Right lung (tissue), 10 donors: ENCODE measurements at places on chromosomes 16 and 17.

- no peak for DNase-seq
Measured at GRCh38 chr17:81995463-81996231, 18.2 kb downstream of the ASPSCR1 start.

DNA sequence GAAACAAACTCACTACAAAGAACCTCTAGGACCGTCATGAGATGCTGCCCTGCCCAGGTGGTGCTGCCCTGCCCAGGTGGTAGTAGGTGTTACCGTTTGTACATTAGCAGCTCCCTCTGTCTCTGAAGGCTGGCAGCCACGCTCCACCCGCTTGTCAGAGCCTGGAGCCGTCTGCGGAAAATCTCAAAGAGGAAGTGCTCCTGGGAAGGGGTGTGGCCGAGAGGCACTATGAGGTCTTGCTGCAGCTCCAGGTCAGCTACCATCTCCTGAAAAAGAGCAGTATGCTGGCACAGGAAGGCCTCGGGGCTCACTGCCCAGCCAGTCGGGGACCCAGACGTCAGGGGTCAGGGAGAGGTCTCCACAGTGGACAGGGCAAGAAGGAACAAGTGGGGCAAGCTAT, 28.3 kb downstream of the ZNF276 start:
- DNase-seq: no peak

DNA sequence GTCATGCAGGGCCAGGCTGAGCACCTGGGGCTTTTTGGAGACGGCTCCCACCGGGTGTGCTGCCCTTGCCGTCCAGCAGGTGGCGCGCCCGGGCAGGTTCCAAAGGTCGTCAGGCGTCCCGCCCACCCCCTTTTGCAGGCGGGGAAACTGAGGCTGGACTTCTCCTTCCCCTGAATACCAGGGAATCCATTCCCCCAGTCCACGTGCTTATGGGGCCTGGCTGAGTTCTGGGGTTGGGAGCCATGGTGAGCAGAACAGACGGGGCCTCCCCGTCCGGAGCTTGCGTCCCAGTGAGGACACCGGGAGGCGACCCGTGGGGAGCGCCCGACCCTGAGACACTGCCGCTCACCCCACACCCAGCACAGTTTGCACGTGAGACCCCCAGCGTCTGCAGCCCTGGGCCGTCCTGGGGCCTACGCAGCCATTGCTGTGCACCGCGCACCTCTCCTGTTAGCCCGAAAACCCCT, 51.8 kb upstream of the JPH3 start:
- no peak for DNase-seq

- DNase-seq: no peak
Measured at GRCh38 chr16:47067203-47067602, 76.5 kb downstream of the NETO2 start.

- DNase-seq: no peak
Measured at GRCh38 chr17:29640413-29640812, 17.7 kb upstream of the CORO6 start.

DNA sequence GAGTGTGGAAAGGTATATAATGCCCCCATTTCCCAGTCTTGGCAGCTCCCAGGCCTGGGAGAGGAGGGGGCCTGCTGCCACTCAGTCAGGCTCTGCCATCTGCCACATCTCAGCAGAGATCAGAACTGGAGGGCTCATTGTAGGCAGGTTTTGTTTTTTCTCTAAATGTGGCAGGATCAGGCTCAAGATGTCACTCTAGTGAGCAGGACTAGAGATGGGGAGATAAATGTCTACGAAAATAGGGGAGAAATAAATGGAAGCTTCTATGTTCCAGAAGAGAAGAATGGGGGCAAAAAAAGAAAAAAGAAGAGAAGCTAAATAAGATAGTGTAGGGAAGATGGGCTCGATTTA, 13.9 kb downstream of the NXPH3 start:
- DNase-seq: no peak

- DNase-seq: no peak
Measured at GRCh38 chr16:20942256-20942655, 41.7 kb downstream of the LYRM1 start.

GRCh38 chr17:65070620-65071019, 14.1 kb upstream of the GNA13 start:
- no peak for DNase-seq

- peak; percentile 62 for DNase-seq
Measured at GRCh38 chr17:78442648-78443218, 64.3 kb downstream of the PGS1 start.

GRCh38 chr16:84754956-84755672, 55.3 kb downstream of the USP10 start:
- DNase-seq: no peak

GRCh38 chr17:72984145-72984925, 108.2 kb downstream of the SLC39A11 start:
- no peak for DNase-seq

DNA sequence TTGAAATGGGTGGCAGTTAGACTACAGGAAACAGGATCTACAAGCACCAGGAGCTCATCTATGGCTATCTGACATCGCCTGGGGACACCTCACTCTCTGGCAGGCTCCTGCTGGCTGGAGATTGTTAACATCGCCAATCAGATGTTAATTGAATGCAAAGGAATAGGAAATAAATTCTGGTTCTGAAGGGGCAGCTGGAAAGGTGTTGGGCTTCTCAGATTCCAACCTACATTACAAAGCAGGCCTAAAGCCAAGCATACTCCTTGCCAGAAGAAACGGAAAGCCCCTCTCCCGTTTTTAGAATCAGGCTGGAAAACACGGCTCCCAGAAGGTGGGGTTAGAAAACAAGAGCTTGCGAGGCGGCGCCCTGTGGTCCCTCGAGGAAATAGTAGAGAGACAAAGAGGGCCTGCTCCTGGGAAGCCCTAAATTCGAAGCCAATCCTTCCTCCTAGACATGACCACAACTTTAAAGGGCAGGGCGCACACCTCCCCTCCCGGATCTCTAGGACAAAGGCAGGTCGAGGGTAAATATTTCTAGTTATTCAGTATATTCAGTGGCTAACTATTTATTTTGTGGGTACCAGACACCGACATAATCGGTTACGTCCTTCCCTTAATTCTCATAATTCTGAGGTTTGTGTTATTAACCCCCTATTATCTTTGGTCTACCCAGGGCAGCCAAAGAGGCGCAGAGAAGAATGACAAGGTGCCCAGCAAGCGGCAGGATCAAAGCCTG, 763 bp upstream of the TOM1L1 start:
- peak; percentile 13 for DNase-seq

DNA sequence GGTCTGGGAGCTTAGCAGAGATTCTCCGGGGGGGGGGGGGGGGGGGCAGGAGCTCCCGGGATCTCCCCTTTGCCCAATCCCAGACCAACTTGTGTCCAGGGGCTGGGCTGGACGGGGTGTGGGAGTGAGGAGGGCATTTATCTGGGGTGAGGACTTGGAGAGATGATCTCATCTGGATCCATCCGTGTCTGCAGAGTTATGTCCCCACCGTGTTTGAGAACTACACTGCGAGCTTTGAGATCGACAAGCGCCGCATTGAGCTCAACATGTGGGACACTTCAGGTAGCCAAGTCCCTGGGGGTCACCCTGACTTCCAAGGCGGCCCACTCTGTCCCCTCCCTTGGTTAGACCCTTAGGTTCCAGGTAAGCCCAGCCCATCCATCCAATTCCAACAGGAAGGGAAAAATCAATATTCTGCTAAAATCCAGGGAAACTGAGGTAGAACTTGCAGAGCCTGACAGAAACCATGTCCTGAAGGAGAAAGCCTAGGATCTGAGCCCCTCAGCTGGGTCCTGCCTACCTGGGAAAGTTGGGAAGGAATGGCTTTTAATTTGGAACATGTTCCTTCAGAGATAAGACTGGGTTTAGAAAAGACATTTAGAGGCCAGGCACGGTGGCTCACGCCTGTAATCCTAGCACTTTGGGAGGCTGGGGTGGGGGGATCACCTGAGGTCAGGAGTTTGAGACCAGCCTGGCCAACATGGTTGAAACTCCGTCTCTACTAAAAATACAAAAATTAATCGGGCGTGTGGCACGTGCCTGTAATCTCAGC, 921 bp downstream of the RND2 start:
- DNase-seq: no peak

- no peak for DNase-seq
Measured at GRCh38 chr17:15479703-15480102, 12.3 kb upstream of the CDRT4 start.

GRCh38 chr17:37830151-37830993, 85.5 kb upstream of the HNF1B start:
- no peak for DNase-seq

GRCh38 chr17:83110735-83111134, 31.3 kb downstream of the METRNL start:
- DNase-seq: no peak

GRCh38 chr17:81508639-81509206, 3.9 kb downstream of the ACTG1 start:
- no peak for DNase-seq

GRCh38 chr17:5610956-5611355, 26.6 kb upstream of the NLRP1 start:
- DNase-seq: no peak

GRCh38 chr16:75121949-75122568, 5.5 kb upstream of the LDHD start:
- DNase-seq: no peak

GRCh38 chr17:77222356-77222755, 81.6 kb downstream of the SEC14L1 start:
- no peak for DNase-seq

- peak; percentile 31 for DNase-seq
Measured at GRCh38 chr16:53974484-53975080, 270.6 kb downstream of the FTO start.

DNA sequence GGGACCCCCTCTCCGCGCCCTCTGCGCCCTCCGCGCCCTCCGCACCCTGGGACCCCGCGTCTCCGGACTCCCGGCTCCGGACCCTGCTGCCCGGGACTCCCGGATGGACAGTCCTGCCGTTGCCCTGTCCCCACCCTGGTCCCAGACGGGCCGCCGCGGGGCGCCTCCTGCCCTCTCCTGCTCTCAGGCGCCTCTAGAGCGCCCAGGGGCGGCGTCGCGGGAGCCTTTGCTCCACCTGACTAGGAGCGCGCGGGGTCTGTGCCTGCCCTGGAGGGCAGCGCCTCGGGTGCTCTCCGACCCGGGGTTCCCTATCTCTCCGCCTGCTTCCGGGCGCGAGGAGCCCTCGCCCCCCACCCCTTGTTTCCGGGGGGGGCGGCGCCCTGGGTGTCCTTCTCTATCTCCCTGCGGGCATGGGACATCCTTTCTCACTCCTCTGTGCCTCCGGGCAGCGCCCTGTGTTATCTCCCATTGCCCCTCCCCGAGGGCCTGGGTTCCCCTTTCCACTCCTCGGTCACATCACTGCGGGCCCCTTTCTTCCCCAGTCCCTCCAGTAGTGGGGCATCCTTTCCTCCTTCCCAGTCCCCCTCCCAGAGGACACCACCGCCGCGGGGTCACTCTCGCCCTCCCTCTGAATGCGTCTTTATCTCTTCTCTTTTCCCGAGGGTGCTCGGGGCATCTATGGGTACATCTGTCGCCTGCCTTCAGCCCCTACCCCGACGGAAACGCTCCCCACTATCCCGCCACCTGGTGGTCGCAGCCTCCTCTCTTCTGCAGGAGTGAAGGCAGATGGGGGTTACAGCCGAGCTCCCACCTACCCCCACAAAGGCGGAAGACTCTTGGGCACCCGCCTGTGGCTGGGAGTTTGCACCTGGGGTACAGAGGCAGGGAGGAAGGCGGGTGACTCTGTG, 875 bp downstream of the PRKCB start:
- DNase-seq: no peak

GRCh38 chr16:47713225-47713595, 252.1 kb downstream of the PHKB start:
- no peak for DNase-seq

DNA sequence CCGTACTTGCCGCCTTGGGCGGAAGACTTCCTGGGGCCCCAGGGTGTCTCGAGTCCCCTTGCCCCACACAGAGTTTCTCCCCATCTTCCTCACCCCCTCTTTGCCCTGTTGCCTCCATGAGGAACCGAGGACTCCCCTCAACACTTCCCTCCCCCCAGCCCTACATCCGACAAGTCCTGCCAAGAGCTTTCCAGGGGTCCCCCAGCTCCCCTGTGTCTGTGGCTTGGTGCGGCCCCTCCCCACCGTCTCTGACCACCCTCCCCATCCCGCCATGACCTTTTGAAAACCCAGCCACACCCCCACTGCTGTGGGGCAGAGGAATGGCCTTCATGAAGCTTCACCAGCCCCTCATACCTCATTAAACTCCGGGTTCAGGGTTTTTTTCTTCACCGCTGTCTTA, 11.4 kb downstream of the SCGB1C2 start:
- DNase-seq: no peak

DNA sequence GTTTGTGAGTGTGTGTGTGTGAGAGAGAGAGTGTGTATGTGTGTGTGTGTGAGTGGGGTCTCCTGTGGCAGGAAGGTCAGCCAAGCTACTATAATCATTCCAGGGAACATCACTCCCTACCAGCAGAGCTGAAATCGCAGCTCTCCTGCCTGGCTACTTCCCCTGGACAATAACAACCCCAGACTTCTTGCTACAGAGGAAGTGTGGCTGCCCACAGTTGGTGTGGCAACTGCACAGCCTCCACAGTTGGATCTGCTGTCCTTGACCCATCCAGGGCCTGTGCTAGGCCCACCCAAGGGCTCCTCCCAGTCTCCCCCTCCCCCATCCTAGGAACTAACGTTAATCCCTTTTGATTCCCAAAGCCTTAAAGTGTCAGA, 1.5 kb downstream of the SLC13A5 start:
- no peak for DNase-seq

DNA sequence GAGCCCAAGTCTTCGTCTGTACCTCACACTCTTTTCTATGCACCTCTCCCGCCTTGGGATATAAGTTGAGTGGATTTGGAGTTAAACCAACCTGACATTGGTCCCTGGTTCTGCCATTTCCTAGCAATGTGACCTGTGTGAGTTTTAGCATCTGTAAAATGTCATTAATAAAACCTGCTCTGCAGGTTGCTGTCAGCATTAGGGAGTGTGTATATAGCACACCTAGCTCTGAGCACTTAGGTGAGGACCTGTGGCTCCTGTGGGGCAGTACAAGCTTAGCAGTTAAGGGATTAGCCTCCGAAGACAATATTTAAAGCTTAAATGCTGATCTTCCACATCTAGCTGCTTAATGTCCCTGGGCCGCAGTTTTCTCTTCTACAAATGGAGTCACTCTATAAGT, 248.0 kb downstream of the TMEM114 start:
- DNase-seq: no peak

- DNase-seq: no peak
Measured at GRCh38 chr17:2837147-2837561, 40.9 kb downstream of the RAP1GAP2 start.

GRCh38 chr17:52064791-52065211, 93.7 kb downstream of the CA10 start:
- no peak for DNase-seq

GRCh38 chr16:80263181-80263823, 277.5 kb upstream of the DYNLRB2 start:
- DNase-seq: no peak

GRCh38 chr17:59332749-59333377, 1.4 kb downstream of the YPEL2 start:
- no peak for DNase-seq
